ENCODE measurements at places on chromosomes 11 and 22. TPM values are rescaled to one million over a fixed set of nuclear protein-coding genes. Genes with fewer than 3 reads are reported as not detected.

INSC gene
- total RNA-seq = 0.25 TPM

MRGPRF gene
- total RNA-seq = 3.0 TPM

PHF21B gene
- not detected for total RNA-seq

RAG2 gene
- total RNA-seq = 2.0 TPM

PRG2 gene
- total RNA-seq = not detected

CCDC88B gene
- 4.9 TPM for total RNA-seq

MYOD1 gene
- total RNA-seq = not detected

Data from liver (tissue), 10 donors.